ENCODE measurements at places on chromosomes 6 and 20. TPM values are rescaled to one million over a fixed set of nuclear protein-coding genes. Genes with fewer than 3 reads are reported as not detected.

GRCh38 chr6:35084041-35084491 lies 57.1 kb downstream of the TCP11 start:
- DNase-seq: peak; percentile 44

DNA sequence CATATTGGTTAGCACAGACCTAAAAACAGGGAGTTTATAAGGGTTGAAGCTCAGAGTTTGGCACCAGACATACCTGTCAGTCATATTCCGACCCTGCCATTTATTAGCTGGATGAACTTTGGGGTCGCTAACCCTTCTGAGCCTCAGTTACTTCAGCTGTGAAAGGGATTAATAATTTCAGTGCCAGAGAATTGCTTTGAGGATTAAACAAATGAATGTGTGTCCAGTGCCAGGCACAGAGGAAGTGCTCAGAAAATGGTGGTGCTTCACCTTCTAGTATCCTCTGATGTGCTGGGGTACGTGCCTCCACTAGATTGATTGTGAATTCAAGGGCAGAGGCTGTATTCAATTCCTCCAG lies 4.1 kb upstream of the EPB41L1 start:
- no peak for DNase-seq

The PTGIS gene
- 1.2 TPM for total RNA-seq

The SASH1 gene
- 39.4 TPM for total RNA-seq

GRCh38 chr6:15063253-15063853 lies 182.5 kb upstream of the JARID2 start:
- DNase-seq: peak; percentile 92

The KHDC1 gene
- 2.8 TPM for total RNA-seq

The SYNGAP1 gene
- 2.8 TPM for total RNA-seq

DNA sequence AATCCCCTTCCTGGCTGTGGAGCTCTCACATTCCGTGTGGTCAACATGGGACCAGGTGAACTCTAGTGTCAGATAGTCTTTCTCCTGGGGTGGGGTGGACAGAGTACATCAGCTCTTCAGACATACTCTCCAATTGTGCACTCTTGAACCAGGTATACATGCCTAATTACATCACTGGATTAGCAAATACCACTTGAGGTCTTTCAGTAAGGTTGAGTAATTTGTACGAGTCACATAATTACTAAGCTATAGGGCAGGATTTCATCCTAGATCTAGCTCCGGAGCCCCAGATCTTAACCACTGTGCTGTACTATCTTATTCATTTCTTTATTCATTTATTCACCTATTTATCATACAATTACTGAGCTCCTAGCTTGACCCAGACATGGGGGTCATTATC lies 821.3 kb downstream of the TFAP2A start:
- DNase-seq: no peak

DNA sequence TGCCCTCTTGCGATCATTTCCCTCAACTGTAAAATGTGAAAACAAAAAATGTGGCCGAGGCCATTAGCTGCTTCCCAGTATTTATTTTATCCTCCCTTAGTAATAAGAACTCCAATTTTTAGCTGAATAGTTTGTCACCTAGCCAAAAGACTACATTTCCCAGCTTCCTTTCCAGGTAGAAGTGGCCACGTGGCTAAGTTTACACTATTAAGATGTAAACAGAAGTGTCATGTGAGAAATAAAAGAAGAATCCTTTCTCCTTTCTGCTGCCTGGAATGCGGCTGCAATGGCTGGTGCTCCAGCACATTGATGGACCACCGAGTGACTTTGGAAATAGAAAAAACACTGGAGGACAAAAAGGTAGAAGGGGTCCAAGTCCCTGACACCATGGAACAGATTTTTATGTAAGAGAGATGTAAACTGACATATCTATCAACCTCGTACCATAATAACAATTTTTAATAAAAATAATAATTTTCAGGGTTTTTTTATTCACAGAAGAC lies 268.8 kb downstream of the PKHD1 start:
- no peak for DNase-seq

DNA sequence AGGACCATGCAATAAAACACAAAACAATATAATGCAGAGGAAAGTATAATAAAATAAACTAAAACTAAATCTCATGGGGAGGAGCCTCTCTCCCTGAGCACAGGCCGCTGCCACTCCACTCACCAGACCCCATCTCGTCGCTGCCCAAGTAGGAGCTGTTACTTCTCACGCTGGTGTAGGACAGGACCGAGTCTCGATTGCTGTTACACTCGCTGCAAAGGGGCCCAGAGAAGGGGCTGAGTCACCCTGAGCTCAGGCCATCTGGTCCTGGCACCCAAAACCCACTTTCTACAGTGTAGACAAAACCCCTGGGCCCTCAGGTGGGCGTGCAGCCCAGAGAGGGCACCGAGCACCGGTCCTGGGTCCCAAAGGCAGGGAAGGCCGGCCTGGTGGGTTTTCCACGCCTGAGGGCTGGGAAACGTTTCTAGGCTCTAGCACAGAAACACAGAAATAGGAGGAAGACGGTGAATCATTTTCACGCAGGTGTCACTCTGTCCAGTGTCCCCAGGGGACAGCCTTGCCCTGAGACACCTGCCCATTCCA lies 183.4 kb downstream of the PREX1 start:
- no peak for DNase-seq

GRCh38 chr6:17015144-17015543 lies 86.7 kb upstream of the STMND1 start:
- peak; percentile 60 for DNase-seq

DNA sequence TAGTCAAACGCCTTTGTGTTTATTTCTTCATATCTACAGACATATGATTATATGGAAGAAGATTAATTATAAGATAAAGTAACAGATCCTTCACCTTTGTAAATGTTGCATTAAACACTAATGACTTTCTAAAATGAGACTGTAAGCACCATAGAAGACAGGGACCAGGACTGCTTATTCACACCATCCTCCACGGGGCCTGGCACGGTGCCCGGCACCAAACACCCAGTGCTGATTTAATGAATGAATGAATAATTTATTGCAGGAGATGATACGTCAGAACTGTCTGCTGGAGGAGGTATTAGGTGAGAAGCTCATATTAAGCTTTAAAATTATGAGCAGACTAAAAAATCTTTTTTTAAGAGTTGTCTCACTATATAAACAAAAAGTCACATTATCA lies 88.3 kb downstream of the SLX4IP start:
- no peak for DNase-seq

The COX7A2 gene
- 260 TPM for total RNA-seq

DNA sequence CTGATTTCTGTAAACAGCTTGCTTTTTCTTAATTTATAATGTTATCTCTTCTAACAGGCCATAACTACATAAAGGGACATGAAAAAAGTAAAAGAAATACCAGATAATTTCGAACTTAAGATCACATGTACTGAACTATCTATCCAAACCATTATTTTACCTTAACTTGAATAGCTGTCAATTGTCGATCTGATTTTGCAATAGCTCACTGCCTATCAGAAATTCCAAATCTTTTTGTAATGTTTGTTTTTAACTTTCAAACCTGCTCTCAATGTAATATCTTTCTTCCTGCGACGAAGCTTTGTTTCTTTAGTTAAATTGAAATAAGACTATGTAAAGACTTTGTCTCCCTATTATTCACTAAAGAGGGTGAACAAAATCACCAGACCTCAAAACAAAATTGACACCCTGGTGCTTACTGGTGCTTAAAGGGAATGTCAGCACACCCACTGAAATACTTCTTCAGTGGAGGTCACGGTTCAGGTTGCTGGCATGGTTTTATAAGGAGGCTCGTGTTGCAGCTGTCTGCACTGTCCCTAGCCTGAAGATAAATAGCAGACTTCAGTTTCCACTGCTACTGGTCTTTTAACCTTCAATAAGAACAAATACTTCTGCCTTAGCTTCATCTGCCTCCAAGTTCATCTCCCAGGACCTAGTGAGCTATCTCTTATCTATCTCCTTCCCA lies 117.5 kb upstream of the QKI start:
- peak; percentile 76 for DNase-seq

- no peak for DNase-seq
Measured at GRCh38 chr20:34985461-34986310, 30.0 kb downstream of the MYH7B start.

The GMNN gene
- 12.1 TPM for total RNA-seq

DNA sequence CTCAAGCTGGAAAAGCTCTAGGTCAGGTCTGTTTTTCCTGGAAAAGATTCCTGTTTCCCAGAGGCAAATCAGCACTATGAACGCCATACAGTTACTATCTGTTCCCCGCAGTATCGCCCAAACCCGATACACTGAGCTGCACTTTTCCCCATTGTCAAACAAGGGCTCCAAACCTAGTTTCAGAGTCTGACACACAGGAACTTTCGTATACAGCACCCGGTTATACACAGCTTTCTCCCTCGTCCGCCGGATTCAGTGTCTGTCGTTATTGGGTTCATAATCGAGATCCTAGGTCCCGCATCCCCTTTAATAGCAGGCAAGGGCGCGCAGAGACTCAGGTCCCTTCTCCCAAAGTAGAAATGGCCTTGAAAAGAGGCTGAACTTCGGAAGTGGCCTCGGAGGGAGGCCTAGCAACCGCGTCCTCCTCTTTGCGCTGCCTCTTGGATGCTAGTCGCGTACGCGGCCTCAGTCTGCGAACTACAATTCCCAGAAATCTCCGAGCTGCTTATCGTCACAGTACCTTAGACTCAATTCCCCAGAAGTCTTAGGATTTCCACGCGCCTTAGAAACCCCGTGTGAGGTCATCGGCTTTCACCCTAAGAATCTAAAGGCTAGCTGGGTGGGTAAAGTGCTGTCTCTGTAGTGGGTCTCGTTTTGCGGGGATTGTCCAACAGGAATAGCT lies 34.2 kb downstream of the ZNF391 start:
- DNase-seq: no peak

DNA sequence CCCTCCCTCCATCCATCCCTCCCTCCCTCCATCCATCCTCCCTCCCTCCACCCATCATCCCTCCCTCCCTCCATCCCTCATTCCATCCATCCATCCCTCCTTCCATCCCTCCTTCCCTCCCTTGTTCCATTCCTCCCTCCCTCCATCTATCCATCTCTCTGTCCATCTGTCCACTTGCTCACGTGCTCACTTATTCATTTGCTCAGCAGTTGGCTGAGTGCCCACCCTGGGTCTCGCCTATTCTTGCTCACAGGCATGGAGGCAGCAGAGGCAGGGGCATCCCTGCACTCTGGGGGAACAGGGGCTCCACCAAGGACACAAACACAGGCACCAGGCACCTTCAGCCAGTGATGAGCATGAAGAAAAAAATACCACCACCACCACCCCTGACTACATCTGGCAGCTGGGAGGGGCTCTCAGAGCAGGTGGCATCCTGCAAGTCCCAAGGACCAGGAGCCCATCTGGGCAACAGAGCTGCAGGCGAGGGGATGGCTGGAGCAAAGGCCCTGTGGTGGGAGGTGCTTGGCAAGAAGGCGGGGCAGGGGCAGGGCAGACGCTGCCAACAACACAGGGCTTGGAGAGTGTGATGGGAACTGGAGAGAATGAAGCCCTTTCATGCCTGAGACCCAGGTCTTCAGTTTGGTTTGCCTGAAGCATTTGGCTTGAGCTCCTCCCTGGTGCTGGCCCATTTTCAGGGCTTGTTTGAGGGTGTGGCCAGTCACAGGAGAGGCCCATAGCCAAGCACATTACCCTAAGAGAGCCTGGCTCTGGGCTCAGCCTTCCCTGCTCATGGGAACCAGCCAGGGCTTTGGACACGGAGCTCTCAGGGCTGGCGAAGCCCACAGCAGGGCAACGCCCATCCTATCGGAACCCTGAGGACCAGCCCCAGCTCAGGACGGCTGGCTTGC lies 40.2 kb upstream of the MRGBP start:
- no peak for DNase-seq

DNA sequence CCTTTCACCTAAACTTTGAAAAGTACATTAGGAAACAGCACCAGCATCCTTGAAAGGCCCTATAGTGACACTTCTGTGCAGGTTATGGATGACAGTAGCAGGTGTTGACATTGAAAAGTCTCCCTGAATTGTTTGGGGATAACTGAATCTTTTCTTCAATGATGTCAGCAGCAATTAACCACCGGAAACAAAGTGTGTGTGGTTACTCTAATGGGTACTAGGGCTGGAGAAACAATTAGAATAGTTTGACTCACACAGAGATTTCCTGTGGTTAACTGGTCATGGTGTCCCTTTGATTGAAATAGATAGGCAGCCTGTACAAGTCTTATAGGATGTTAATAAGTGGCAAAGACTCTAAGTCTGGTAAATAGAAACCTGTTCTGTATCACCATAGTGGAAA lies 189.1 kb downstream of the TBX18 start:
- DNase-seq: peak; percentile 84

The MUC21 gene
- not detected for total RNA-seq

The CDH22 gene
- not detected for total RNA-seq

GRCh38 chr20:57289391-57290177 lies 23.1 kb upstream of the BMP7 start:
- no peak for DNase-seq

- peak; percentile 24 for DNase-seq
Measured at GRCh38 chr20:53157443-53158408, 185.6 kb downstream of the TSHZ2 start.

GRCh38 chr6:36171573-36171972 lies 25.0 kb upstream of the BRPF3 start:
- no peak for DNase-seq

- no peak for DNase-seq
Measured at GRCh38 chr6:157821342-157822033, 1.6 kb upstream of the SNX9 start.

The HAO1 gene
- total RNA-seq: not detected

DNA sequence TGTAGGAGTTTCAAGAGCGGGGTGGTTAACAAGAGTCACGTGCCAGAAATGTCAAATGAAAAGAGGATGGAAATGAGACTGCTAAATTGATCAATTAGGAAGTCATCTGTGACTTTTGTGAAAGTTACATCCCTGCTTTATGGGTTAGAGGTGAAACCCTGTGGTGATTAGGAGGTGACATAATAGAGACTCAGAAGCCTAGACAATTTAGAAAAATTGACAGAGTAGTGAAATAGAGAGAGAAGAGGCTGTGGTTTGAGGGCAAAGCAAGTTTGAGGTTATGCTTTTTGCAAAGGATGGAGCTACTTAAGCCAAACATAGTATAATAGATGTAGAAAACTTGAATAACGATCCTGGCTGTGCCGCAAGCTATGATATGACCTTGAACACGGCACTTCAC lies 71.8 kb downstream of the IMPG1 start:
- no peak for DNase-seq

- DNase-seq: no peak
Measured at GRCh38 chr20:10357974-10358373, 76.0 kb downstream of the MKKS start.

GRCh38 chr6:99424761-99425646 lies at the start of gene PNISR:
Gene PNISR (minus strand): TSS chr6:99425308. CDS start chr6:99414659, 10,649 bp downstream.
- peak; percentile 99 for DNase-seq

- DNase-seq: peak; percentile 71
Measured at GRCh38 chr6:46203391-46204177, 32.8 kb upstream of the ENPP5 start.

GRCh38 chr6:130922922-130923321 lies 95.7 kb downstream of the SMLR1 start:
- DNase-seq: no peak

The C6orf15 gene
- 1.2 TPM for total RNA-seq

The PI16 gene
- total RNA-seq: not detected
